Activated T-cell treated with anti-CD3 and anti-CD28 coated beads, Interleukin-2, amount 50 U/mL, for 4 hours (primary cell): ENCODE measurements at places on chromosomes 2 and 18.

DNA sequence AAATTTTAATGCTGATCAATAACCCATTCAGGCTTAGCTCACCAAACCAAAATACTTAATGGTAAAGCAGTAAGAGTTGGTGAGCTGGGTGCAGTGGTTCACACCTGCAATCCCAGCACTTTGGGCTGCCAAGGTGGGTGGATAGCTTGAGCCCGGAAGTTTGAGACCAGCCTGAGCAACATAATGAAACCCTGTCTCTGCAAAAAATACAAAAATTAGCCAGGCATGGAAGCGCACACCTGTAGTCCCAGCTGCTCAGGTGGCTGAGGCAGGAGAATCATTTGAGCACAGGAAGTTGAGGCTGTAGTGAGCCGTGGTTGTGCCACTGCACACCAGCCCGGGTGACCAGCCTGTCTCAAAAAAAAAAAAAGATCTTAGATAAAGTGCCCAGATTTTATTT lies 35.7 kb upstream of the MPP4 start:
- no peak for DNase-seq

- no peak for DNase-seq
Observed at GRCh38 chr2:127630096-127630863, 15.7 kb upstream of the GPR17 start.

DNA sequence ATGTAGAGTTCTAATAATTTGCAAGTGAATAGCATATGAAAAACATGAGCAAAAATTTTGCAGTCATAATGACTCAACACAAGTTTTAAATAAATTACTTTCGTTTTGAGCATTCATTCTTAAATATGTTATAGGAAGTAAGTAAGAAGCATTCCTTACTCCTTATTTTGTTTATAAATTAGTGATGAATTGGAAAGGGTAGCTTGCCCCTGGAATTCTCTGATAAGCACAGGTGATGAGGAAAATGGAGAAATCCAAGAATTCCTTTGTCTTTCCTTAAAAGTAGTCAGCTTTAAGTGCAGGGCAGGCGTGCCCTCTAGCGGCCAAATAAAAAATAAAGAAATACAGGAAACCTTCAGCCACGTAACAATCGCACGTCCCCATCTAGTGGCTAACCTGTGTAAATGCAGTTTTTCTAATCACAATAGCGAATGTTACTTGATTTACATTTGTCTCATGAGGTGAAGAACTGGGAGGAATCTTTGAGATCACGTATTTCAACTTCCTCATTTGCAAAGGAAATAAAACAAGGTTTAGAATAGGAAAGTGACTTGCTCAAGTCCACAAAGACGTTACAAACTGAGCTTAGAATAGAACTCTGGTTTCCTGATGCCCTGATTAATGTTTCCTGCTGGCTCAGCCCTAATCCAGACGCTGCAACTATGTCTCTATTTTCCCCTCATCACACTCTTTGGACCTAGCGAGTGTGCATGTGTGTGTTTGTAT lies 47.2 kb upstream of the ZNG1B start:
- DNase-seq, result peak; percentile 33

DNA sequence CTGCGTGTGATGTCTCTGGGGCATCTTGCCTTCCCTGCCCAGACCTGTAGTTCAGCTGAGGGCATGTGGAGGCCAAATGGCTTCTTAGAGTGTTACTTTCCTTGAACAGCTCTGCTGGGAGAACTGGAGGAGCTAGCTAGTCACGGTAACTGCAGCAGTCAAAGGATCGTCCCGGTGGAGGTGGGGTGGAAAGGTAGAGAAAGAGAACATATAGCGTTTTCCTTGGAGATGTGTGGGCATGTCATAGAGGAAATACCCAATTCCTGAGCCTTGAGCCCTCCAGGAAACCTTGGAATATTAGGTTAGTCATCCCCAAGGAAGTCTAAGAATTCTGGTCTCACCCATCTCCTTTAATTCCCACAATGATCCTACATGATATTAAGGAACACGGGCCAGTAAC lies 33.5 kb upstream of the IL37 start:
- DNase-seq, result no peak

GRCh38 chr2:240225131-240225530 lies 84.7 kb upstream of the OTOS start:
- DNase-seq, result no peak

- no peak for DNase-seq
Observed at GRCh38 chr2:185644828-185645227, 93.8 kb upstream of the FSIP2 start.

- DNase-seq, result no peak
Observed at GRCh38 chr2:172394002-172394401, 33.4 kb upstream of the ITGA6 start.

GRCh38 chr2:125559186-125559585 lies 1096.8 kb upstream of the GYPC start:
- no peak for DNase-seq

DNA sequence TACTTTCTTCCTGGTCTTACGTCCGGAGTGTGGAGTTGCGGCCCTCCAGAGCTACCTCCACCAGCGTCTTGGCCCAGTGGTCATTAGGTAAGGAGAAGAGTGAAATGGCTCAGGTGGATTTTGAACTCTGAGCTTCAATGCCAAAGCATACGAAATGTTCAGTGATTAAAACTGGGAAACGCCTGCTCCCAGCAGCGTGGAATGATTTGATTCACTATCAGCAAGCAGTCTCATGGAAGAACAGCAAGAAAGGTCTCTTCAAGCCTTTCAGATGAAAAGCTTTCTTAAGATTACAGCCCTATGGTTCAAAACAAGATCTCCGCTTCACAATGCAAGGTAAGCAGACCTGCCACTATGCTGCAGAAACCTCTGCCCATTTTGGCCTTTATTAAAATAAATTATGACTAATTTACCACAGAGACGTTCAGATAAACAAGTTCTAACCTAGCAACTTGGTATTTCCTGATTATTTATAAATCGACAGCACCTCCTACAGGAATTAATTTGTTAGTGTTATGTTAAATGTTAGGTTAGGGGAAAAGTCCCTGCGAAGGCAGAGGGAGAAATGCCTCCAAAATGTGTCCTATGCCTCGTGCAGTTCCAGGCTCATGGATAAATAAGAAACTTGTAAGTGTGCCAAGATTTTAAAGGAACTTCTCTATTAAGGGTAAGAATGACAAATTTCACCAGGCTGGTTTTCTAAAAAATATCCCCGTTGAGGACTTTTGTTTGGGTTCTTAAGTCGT lies 10.1 kb downstream of the SP9 start:
- no peak for DNase-seq

- DNase-seq, result no peak
Observed at GRCh38 chr2:230267059-230267458, 41.5 kb downstream of the SP140 start.
